Right renal cortex interstitium (tissue), 3 donors: ENCODE measurements at places on chromosomes 5 and 9.

DNA sequence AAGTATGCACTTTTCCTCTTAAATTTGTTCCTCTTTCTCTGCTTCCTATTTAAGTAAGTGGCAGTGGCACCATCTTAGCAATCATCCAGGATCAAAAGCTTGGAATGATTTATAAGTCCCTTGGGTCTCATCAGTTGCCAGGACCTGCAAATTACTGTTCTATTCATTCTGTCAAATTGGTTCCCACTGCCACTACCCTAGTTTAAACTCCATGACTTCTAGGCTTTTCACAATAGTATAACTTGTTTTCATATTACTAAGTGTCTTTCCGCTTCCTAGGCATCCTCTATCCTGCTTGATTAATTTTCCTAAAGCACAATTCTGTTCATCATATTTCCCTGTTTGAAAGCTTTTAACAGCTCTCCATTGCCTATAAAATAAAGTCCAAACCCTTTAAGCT is 363.9 kb upstream of the MEF2C start:
- DNase-seq, result no peak

DNA sequence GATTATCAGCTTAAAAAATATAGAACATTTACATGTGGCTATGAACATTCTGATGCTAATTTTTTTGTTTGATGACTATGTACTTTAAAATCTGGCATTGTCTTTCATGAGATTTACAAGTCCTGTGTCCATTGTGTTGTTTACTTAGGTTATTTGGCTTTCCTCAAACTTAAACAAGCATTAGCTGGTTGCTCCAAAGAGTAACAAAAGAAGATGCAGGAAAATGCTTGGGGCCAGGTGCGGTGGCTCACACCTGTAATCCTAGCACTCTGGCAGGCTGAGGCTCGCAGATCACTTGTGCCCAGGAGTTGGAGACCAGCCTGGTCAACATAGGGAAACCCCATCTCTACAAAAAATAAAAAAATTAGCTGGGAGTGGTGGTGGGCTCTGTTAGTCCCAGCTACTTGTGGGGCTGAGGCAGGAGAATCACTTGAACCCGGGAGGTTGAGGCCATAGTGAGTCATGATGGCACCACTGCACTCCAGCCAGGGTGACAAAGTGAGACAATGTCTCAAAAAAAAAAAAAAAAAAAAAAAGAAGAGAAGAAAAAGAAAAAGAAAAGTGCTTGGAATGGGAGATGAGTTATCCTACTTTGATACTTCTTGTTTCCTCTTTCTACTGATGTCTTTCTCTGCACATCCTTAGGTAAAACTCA is 39.7 kb downstream of the PAM start:
- no peak for DNase-seq

DNA sequence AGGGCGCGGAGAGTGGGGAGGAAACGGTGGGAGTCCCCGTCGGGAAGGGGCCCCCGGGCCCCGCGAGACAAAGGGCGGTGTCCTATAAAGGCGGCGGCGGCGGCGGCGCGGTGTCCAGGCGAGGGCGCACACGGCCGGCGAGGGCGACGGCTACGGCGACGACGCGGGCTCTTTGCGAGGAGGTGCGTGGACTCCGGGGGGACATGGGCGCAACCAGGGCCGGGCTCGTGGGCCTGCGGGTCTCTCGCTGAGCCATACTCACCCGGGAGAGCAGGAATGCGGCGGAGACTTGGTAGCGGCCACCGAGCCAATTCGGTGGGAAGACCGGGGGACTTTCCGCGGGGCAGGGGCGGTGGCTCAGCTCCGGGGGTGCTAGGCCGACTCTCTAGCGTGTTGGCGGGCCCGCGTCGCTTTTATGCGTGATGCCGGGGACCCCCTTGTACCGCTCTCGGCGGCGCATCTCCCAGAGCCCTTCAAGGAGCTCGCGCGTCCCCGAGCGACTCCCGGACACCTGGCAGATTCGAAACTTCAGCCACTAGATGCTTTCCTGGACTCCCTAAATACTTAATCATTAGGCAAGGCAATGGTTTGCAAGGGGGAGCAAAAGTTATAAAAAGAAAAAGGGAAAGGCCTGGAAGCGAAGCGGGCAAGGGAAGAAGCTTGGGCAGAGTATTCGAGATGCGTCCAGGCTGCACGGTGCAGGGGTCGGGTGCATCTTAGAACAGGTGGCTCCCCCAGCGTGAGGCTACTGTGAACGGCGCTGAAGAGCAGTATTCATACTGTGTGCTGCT is 5.9 kb upstream of the TAL2 start:
- DNase-seq, result no peak

DNA sequence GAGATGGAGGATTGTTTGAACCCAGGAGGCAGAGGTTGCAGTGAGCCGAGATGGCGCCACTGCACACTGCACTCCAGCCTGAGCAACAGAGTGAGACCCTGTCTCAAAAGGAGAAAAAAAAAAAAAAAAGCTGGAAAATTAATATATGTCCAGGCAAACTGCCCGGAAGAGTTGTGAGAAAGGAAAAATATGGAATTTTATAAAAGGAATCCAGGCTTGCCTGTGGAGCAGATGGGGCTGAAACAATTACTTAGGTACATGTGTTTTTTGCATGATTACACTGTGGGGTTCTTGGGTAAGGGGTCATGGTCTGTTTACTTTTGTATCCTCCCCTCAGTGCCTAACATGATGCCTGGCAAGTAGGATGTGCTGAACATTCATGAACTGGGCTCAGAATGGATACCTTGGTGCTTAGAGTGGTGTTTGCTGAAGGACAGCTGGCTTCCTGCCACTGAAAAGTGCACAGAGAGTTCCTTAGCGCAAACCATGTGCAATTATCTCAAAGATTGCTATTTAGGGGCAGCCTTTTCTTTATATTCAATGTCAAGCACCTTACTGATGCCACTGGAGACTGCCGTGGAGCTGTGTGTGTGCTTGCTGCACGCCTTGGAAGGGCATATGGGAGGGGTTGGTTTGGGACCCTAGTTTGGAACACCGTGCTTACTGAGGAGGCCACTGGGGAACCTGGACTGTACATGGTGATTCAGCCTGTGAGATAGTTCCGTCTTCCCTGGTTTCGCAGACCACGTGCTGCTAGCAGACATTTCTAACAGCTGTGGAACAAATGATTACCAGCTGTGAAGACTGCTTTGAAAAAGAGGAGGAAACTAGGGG is 78.4 kb downstream of the MAP1B start:
- DNase-seq, result no peak
